Substantia nigra (tissue), 51 donors: ENCODE measurements at places on chromosomes 1 and 21.

GRCh38 chr21:25878344-25878743 is 143.6 kb downstream of the GABPA start:
- DNase-seq: no peak

DNA sequence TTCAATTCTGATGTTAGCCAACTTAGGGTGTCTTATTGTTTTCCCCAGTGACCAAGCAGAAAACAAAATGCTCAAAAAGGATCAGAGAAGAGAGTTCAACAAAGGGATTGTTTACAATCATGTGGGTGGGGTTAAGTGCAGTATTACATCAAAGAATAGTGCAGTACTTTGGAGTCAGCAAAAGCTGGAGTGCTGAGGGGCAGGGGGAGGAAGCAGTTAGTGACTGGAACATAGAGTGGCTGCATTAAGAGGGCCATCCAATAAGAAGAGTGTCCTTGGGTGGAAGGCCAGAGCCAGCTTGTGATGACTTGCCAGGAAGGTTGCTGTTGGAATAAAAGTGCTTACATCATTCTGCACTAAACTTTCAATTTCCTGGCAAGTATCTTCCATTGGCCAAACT is 175.5 kb downstream of the CYYR1 start:
- DNase-seq: no peak

DNA sequence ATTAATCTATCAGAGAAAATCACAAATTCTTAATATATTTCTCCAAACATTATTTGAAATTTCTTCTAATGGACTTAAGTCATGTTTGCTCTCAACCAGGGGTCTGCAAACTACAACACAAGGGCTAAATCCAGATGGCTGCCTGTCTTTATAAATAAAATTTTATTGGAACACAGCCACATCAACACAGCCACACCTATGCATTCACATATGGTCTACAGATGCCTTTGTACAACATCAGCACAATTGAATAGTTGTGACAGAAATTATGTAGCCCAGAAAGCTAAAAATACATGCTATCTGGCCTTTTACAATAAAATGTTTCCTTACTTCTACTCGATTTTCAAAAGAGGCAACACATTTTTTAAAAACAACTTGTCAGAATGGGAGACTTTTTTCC is 103.9 kb downstream of the DPYD start:
- DNase-seq: no peak

GRCh38 chr1:225755671-225756319 is 21.8 kb upstream of the SRP9 start:
- no peak for DNase-seq

GRCh38 chr1:212211371-212211770 is 73.8 kb upstream of the PPP2R5A start:
- DNase-seq: no peak

GRCh38 chr21:15688809-15689208 is 41.0 kb upstream of the USP25 start:
- DNase-seq: no peak

DNA sequence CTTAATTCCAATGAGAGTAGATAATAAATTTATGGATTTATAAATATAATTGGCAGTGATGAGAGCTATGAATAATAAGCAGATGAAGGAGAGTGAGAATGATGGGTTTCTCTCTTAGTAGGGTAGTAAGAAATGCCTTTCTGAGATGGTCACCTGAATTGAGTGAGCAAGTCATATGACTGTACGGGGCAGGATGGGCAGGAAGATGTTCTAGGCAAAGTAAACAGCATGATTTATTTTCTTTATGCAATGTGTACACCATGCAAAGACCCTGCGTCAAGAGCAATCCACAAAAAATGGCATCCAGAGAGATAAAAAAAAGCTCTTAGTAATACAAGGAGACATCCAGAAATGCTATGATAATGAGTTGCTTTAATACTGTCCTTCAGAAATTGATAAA is 409.9 kb downstream of the HLX start:
- DNase-seq: no peak

GRCh38 chr1:201377611-201378092 is at the start of gene TNNT2:
TNNT2 (minus strand) TSS chr1:201377680; CDS start chr1:201373254, 4,426 bp downstream.
- DNase-seq: no peak

- no peak for DNase-seq
Measured at GRCh38 chr1:67307251-67308060, at the start of gene IL12RB2. IL12RB2 (plus strand) TSS chr1:67307873; CDS start chr1:67320369, 12,496 bp downstream.

- no peak for DNase-seq
Measured at GRCh38 chr1:201818971-201819750, 9.8 kb upstream of the IPO9 start.

DNA sequence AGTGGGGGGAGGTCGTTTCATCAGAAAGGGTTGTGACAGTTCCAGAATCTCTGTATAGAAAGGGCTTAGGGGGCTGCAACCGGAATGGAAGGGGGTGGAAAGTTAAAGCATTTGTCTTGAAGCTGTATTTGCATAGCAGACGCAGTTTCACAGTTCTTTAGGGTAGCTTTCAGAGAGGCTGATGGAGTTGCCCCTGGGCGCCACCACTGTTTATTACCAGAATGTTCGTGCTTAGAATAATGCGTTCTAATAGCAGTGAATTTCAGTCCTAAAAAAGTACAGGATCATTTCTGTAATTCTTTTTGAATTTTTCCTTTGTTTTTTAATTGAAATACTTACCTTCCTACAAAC is 1.3 kb downstream of the EXO1 start:
- no peak for DNase-seq

DNA sequence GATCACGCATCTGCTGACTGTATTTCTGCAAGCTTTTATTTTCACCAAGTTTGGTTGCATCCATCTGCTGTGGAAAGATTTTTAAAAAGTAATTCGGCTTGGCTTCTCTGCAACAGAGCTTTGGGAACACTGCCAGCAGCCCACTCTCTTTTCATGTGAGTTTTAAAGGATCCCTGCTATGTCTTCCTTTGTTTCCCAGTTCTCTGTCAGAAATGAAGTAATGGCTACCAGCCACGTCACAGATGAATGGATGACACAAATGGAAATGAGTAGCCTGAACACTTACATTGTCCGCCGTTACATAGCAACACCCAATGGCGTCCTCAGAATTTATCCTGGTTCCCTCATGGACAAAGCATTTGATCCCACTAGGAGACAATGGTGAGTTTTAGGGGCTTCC is 80.6 kb upstream of the RAVER2 start:
- peak; percentile 25 for DNase-seq

DNA sequence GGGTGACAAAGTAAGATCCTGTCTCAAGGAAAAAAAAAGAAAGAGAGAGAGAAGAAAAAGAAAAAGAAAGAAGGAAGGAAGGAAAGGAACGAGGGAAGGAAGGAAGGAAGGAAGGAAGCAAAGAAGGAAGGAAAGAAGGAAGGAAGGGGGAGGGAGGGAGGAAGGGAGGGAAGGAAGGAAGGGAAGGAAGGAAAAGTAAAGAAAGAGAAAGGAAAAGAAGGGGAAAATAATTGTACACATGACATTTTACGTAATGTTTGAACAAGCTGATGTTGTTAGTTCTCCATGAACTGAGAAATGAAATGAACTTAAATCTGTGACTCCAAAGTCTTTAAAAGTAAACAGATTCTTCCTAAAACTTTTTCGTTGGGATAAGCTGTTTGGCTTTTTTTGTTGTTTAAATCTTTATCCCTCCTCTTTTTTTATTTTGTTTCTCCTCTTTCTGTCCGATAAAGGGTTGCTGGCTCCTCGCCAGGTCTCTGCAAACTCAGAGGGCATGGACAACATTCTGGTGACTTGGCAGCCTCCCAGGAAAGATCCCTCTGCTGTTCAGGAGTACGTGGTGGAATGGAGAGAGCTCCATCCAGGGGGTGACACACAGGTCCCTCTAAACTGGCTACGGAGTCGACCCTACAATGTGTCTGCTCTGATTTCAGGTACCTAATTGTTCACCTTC is 59.8 kb downstream of the IL12RB2 start:
- DNase-seq: no peak

DNA sequence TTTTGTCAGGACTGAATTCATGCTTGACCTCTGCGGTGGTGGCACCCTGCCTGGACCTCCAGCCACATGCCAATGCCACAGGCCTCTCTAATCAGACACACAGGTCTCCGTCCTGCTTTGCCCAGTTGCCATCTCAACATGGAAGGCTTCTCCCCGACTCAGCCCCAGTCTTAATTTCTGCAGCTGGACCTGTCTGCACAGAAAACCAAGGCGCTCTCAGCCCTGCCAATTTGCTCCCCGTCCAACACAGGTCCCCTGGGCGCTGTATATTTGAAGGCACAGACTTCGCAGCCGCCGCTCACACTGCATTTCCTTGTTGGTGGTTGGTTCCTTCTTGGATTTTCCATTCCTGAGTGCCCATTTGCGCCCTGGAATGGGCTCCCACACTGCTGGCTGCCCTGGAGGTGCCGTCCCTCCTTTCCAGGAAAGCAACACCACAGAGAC is 28.0 kb upstream of the PLEKHG5 start:
- DNase-seq: no peak

DNA sequence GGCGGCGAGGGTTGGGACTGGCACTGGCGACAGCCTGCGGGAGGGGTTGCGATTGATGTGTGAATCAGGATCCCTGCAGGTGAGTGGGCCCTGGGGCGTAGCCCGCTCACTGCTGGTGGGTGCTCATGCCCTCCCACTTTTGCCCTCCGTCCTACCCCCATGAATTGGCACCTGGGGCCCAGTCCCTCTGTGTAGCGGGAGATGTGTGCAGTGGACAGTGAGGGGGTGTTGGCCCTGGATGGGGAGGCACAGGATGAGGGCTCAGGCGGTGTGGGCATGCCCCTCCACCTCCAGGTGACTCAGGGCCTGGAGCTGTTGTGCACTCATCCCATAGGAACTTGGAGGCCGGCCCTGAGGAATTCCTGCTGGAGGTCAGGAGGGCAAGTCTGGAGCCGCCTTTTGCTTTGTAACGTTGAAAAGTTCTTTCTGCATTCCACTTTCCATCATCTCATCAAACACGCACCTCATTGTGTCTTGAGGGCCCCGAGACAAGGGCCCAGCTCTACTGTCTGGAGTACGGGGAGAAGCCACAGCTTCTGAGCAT is 3.0 kb downstream of the PEAR1 start:
- DNase-seq: no peak

GRCh38 chr1:32639489-32640075 is 10.8 kb downstream of the ZBTB8OS start:
- no peak for DNase-seq

DNA sequence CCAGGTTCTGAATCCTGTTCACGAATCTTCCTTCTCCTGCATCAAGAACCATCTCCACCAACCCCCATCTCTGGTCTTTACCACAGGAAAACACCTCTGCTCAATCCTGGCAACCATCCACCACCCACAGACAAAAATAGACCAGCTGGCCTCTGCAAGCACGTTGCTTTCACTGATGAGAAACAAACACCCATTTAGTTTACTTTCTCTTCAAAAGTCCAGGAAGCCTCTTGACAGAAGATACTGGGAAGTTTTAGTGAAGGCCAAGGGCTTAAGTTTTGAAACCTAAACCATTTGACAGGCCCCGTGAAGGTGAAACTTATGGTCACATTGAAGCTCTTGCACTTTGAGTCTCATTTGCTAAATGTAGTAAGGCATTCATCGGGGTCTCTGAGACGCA is 122.6 kb upstream of the PPP2R5A start:
- no peak for DNase-seq

DNA sequence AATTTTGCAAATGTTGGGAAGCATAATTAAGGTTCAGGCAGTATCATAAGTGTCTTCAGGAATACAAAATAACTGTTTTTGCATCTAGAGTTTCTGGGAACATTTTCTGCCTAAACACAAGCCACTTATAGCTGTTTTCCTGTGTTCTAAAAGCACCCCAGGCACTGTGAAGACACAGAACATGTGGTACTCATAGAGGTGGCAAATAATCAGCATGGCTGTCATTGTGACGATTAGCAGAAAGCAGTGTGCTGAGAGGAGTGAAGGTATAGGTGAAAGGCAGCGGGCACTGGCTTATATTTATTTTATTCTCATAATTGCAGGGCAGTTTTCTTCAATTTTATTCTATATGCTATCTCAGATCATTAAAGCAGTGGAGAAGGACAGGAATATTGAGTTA is 119.6 kb downstream of the LRRC53 start:
- no peak for DNase-seq

DNA sequence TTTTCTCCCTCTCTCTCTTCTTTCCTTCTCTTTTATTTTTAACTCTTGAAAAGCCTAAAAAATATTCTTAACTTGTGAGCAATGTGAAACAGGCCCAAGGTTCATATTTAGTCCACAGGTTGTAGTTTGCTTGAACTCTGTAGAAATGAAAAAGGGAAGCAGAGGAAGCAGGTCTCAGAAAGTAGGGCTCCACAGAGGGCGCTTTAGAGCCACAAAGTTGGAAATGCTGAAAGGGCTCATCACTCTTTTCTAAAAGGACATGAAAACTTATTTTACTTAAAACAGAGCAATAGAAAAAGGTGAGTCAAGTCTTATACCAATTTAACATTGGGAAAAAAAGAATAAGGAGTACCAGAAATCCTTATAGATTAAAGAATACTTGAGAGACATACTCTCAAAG is 247.0 kb downstream of the USP25 start:
- DNase-seq: no peak

DNA sequence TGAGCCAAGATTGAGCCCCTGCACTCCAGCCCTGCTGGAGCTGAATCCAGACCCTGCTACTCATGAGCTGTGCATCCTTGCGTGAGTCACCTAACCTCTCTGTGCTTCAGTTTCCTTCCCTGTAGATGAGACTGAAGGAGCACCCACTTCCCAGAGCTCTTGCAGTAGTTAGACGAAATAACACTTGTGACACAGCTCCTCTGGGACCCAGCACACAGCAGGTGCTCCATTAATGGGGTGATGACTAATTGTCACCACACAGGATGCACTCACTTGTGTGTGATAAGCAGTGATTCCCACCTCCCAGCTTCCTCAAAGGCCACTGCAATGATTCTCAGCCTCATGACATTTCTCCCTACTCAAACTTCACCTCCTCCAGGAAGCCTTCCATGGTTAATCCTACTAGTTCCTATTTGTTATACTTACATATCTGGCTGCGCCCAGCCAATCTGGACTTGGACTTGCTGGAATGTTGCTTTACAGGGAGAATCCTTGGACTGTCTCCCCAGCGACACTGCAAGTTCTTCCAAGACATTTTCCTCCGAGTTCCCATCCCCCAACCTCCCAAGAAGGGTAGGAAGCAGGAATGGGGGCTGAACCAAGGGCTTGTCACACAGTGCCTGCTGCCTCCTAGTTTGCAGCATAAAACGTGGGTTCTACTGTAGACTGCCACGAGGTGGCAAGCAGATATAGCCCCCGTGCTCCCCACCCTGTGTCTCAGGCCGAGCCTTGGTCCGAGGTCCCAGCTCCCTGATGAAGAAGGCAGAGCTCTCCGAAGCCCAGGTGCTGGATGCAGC is 17.2 kb downstream of the DRAXIN start:
- DNase-seq: no peak
